Fibroblast of skin of right quadriceps (primary cell): ENCODE measurements at places on chromosomes 2 and 18.

DNA sequence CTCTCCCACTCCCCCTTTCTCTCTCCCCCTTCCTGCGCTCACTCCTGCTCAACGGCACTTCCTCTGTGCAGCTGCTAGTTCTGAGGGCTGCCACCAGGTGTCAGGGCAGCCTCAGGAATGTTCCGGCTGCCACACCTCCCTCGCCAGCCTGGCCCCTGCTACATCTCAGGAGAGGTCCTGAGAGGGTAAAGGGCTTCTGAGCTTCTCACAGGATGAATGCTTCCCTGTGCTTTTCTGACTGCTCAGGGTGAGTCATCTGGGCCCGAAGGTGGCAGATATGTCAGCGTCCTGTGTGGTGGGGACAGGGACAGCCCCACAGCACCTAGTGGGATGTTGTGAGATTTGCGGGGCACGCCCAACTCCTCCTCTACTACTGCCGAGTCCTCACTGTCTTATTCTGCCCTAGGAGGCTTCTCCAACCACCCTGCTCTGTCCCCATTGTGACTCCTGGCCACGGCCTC, 49.0 kb downstream of the PLEKHB2 start:
- peak; percentile 51 for DNase-seq

GRCh38 chr2:219570194-219570923, 980 bp downstream of the OBSL1 start:
- DNase-seq = peak; percentile 26

DNA sequence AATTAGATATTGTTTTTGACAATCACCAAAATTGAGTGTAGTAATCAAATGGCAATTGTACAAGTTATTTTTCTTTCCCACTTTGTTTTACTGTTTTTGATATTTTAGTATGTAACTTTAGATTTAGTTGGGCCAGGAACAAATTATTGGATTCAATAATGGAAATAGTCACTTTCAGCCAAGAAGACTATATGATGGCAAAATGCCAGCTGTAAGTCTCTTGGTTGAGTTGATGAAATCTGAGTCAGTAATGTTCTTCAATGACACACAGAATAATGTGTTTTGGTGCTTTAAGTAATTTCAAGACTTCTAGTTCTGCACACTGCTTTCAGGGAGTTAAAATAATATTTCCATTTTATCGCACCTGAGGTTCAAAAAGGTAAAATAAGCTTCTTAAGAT, 2022.0 kb upstream of the CELF4 start:
- DNase-seq = no peak

DNA sequence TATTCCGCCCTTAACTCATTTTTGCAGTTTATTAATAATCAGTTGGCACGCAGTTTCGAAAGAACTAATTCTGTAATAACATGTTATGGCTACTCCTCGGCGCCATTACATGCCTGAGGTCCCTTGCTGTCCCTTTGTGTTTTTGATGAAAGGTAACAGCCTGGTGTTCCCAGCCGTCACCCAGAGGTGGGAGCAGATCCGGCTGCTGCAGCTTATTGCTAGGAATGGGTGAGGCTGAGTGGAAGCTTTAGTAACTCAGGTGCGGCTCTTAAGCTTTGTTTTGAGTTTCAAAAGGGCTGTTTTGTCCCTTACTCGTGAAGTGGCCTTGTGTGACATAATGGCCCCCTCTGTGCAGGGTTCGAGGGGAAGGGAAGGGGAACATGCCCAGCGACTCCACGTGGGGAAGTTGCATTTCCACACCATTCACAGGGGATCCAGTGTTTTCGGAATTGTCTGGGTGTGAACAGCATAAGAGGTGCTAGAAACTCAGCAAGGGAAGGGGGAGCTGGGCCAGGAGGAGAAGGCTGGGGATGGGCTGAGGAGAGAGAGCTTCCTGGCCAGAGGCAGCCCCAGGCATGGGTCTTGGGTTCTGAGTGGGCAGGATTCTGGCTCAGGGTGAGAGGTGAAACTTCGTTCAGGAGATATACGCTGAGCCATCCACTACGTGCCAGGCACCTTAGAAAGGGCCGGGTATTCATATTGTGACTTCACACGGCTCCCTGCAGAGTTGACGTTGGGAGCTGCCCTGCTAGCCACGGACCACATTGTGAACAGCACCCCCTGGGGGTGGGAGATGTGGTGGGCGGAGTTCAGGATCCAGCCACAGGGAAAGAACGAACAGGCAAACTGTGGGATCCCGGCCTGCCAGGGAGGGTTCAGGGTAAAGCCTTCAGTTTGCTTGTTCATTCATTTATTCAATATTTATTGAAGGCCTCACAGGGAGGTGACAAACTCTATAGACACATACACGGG, 84.4 kb downstream of the TGOLN2 start:
- DNase-seq = no peak

DNA sequence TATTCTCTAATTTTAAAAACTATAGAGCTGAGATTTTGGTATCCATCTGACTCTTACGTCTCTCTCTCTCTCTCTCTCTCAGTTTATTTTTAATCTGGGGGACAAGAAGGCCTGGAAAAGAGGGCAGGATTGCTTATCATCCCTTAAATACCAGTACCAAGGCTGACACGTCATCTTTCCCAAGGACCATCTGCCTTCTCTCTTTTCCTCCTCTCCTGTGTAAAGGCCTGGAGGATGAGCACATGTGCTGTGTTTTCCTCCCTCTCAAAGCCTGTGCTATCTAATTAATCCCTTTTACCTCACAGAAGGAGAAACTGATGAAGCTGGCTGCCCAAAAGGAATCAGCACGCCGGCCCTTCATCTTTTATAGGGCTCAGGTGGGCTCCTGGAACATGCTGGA, 7.3 kb downstream of the IL37 start:
- DNase-seq = no peak

DNA sequence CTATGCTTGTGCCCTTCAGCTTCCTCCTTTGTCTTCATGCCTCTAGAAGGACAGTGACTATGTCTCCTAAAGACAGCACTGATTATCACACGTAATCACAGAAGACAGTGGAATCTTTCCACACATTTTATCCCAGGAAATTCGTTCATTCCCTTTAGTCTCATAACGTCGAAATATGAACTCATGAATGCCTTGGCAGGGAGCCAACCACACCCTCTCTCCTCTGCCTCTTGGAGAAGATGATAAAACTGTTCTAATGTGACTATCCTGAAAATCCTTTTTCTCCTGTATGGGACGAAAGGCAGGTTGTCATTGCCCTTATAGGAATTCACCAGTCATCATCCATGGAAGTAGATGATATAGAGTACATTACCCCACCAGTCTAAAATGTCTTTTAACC, 726.6 kb upstream of the FANCL start:
- peak; percentile 22 for DNase-seq

- DNase-seq = peak; percentile 79
Measured at GRCh38 chr2:44528595-44528994, 166.8 kb downstream of the CAMKMT start.

- no peak for DNase-seq
Measured at GRCh38 chr2:36716111-36716510, 19.6 kb downstream of the VIT start.

DNA sequence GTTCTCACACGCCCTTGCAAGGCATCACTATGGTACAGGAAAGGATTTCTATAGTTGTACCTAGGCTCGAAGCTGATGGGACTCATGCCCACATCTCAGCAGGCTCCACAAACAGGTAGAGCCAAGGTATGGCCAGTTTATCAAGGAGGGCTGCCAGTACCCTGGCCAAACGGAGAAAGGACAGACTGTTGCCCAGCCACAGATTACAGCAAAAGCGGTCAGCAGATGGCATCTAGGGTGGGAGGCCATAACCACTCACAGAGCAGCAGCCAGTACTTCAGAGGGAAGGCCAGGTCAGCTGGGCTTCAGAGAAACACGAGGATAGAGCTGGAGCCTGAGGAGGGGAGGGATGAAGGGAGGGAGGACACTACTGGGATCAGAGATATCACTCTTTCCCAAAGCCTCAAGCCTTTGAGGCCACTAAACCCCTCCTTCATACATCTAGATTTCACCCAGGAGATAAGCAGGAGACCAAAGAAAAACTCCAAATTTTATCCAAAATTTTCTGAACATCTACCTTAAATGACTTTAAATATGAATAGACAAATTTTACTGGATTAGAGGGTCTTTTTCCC, 904.2 kb upstream of the NXPH2 start:
- DNase-seq = no peak

GRCh38 chr2:59322005-59322404, 1080.9 kb upstream of the FANCL start:
- DNase-seq = no peak

DNA sequence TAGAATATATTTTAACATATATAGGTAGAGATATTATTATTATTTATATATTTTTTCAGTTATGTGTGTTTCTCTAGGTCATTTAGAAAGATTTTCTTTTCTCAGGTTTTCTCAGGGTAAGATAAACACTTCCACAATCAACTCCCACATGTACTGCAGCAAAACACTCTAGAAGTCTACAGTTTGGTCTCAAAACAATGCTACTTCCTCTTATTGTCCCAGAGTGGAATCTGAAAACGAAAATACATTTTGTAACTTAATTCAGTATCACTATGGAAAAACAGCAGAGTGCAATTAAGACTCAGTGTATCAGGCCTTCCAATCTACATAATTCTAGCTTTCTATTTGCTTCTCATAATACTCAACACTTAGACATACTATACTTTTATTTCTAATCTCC, 190.1 kb upstream of the SLC35G4 start:
- DNase-seq = no peak

DNA sequence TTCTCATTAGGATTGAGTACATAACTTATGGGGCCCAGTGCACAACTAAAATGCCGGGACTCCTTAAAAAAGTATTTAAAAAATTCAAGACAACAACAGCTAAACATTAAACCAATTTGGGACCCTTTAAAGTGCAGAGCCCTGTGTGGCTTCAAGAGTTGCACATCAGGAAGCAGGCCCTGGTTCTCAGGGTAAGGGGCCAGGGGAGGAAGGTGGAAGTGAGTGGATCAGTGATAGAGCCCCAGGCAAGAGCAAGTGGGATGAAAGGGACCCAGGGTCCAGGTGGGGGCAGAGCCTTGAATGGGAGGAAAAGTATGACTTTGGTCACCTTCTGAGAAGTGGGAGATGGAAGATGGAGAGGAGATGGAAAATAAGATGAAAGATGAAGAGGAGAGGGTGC, 2.3 kb upstream of the FHOD3 start:
- no peak for DNase-seq

DNA sequence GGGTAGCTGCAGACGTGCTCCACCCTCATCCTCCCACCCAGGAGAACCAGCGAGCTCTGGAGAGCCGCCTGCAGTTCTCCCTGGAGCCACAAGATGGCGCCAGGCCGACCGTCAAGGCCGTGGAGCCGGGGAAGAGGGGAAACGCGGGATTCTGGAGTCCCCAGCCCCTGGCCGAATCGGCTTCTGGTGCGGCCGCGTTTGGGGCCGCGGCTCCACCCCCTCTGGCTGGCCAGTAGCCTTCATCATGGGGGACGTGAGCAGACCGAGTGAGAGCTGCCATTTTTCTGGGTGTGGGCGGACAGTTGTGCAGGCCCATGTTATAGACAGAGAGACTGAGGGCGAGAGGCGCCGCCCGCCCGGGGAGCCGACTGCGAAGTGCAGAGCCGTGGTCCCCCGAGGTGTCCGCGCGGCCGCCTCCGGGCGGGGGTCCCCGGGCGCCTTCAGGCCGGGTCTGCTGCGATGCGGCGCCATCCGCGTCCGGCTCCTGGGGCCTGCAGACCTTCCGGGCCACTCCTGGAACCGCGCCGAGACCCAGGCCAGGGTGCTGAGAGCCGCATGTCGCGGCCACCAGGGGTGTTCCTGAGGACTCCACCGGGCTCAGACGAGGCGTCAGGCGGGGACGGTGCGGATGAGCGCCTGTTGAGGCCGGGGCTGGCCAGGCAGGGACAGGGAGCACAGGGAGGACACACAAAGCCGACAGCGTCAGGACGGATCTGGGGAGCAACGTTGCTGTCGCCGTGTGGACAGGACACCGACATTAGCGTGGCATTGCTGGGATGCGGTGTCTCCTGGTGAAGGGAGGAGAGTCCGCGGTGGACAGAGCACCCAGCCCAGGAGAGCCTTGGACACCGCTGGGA, 418.2 kb upstream of the HS6ST1 start:
- DNase-seq = peak; percentile 70

- peak; percentile 88 for DNase-seq
Measured at GRCh38 chr2:147026664-147027295, 818.0 kb upstream of the ACVR2A start.

DNA sequence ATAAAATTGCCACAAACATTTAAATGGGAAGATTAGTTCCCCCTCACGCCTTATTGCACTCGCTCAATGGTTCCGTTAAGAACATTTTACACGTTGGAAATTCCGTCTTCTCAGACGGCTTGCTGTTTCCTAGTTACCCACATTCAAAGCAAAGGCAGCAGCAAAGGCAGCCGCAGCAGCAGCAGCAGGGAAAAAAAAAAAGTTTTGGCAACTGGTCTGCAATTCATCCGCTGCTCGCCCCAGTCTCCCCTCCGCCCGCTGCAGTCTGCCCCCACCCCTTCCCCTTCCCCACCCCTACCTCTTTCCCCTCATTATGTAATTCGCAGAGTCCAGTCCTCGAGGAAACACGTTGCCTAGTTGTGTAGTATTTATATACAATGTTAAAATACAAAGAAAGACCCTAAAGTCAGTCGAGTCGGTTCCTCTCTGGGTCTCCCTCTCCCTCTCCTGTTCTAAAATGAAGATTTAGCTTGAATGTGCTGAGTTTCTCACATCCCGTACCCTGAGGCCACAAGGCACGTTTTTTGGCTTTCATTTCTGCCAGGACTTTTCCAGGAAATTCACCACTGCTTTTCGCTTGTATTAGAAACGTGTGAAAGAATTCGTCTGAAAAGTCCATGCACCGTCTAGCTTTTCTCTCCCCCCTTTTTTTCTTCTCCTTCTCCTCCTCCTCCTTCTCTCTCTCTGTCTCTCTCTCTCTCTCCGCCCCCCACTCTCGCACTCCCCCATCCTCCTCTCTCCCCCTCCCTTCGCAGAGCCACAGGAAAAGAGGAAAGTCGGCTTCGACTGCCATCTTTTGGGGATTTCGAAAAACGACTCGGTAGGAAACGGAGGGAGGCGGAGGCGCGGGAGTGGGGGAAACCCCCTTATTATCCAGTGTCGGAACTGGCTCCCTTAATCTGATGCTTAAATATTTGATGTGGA, 140.0 kb downstream of the MEIS1 start:
- peak; percentile 91 for DNase-seq

GRCh38 chr2:219127037-219127635, 33.5 kb downstream of the NHEJ1 start:
- no peak for DNase-seq

GRCh38 chr2:138610201-138610953, 108.8 kb downstream of the SPOPL start:
- no peak for DNase-seq

DNA sequence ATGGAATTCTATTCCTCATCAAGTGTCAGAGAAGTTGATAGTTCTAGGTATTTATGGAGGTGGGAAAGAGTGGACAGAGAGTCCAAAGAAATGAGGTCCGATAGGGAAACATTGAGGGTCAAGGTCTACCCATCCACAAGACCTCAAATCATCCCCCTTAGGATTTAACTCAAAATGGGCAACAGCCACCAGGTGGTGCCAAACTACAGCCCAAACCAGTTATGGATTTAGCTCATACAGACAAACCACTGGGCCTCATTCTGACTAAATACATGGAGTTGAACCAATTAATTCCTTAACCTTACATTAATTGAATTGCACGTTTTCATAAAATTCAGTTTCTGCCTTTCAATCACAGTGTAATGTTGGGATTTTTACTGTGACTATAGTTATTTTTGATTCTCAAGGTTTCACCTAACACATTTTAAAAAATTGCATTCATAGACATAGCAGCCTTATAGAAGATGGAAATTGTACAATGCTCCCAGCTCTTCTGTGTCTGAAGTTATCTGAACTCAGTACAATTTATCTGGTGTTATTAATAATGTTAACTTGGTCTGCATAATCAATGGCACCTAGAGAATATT, 98.2 kb upstream of the HNMT start:
- DNase-seq = peak; percentile 28
